ENCODE measurements at places on chromosomes 2 and 18. TPM values are rescaled to one million over a fixed set of nuclear protein-coding genes. Genes with fewer than 3 reads are reported as not detected.

Gene GALR1
- total RNA-seq, result not detected

Gene UNC50
- 54.3 TPM for total RNA-seq

Gene STAT4
- total RNA-seq, result 1.2 TPM

Gene ASB3
- total RNA-seq, result 21.3 TPM

Gene OTOF
- not detected for total RNA-seq

Gene LYG2
- not detected for total RNA-seq
